ENCODE measurements at places on chromosomes 7 and 10.
A peak's percentile ranks its signal among the peaks of the same experiment; 100 is the strongest.

DNA sequence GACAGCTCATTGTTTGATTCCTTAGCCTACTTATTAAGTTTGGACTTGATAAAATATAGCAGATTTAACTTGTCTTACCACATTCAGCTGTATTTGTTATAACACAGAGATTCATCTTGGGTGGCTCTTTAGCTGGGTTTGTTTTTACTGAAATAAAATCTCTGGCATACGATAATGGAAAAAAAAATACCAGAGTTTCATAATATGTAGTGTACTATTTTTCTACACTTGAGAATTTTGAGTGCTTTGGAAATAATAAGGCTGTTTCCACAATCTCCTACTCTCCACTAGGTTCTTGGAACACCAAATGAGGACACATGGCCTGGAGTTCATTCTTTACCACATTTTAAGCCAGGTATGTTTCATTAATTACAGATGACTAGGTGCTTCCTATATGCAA, 218.6 kb upstream of the FZD1 start:
- no peak for DNase-seq

- DNase-seq: no peak
Observed at GRCh38 chr7:92797284-92797683, 39.1 kb downstream of the CDK6 start.

DNA sequence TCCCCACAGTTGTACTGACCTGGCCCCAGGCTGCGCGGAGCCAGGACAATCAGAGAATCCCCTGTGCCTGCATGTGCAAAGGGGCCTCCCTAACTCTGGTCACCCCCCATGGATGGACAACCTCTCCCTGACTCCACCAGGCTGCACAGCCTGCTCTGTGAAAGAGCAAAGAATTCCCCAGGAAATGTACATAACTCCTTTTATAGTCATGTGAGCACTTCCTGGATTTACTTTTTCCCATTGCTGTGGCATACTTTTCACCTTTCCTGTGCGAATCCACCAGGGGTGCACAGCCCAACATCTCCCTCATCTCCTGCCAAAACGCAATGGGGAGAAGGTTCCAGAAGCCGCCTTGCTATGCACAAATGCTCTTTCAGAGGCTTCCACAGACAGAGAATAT, 27.9 kb downstream of the FGFR2 start:
- no peak for DNase-seq

DNA sequence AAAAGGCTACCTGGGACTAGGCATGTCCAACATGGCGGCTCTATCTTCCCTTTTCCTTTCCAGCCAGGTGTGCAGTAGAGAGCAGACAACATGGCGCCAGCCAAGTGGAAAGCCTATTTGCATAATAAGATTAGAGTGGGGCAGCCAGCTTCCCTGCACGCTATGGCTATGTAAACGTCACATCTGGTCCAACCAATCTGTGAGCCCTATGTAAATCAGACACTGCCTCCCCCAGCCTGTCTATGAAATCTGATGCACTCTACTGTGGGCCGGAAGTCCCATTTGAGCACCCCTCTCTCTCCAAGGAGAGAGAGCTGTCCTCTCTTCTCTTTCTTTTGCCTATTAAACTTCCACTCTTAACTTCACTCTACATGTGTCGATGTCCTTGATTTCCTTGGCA, 984.9 kb upstream of the AUTS2 start:
- no peak for DNase-seq

GRCh38 chr10:11270135-11270857, 252.6 kb downstream of the CELF2 start:
- DNase-seq: peak; percentile 71

- DNase-seq: no peak
Observed at GRCh38 chr10:34172936-34173533, 642.1 kb downstream of the PARD3 start.

- DNase-seq: no peak
Observed at GRCh38 chr10:90855126-90855525, 2.7 kb downstream of the HTR7 start.

DNA sequence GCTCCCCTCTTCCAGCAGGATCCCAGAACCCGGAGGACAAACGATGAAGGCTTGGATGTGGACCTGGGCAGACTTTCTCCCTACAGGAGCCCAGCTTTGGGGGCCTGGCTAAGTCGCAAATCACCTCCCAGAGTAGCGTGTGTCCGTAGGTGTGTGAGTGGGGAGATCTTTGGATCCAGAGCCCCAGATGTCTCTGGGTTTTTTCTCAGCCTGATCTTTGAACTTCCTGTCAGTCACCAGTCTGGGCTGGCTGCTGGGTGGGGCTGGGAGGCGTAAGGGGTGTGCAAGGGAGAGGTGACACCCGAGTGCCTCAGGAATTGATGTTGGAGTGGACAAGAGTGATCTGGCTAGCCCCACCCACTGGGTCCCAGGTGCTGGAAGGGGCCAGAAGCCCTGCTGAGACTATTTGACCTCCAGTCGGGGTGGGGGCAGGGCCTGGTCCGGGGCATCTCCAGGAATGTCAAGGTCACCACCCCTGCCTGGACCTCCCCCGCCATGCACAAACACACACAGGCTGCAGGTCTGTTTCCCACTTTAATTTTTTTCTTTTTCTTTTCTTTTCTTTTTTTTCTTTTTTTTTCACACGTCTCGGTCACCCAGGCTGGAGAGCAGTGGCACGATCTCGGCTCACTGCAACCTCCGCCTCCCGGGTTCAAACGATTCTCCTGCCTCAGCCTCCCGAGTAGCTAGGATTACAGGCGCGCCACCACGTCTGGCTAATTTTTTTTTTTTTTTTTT, at the start of gene MOGAT3:
MOGAT3 (minus strand) TSS at position 175 of the 738 bp plus-strand sequence. CDS start 182 bp downstream, outside the sequence.
- no peak for DNase-seq

DNA sequence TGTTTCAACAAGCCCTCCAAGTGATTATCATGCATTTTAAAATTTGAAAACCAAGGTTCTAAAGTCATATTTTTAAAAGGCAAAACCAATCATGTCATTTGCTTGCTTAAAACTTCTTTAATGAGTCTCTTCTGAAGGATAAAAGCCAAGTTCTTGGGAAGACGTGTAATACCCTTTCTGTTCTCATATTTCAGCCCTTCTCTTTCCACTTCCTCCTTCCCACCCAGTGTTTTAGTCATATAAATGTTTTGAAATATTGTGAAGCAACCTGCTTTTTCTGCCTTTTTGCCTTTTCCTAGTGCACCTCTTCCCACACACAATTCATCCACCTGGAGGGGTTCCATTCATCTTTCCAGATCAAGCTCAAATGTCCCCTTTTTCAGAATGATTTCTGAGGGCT, 211.1 kb upstream of the LRRTM3 start:
- no peak for DNase-seq

Measured in CD4-positive, alpha-beta T cell treated with Interleukin-4 for 4 hours (primary cell).